ENCODE measurements at places on chromosomes 7 and 10.

DNA sequence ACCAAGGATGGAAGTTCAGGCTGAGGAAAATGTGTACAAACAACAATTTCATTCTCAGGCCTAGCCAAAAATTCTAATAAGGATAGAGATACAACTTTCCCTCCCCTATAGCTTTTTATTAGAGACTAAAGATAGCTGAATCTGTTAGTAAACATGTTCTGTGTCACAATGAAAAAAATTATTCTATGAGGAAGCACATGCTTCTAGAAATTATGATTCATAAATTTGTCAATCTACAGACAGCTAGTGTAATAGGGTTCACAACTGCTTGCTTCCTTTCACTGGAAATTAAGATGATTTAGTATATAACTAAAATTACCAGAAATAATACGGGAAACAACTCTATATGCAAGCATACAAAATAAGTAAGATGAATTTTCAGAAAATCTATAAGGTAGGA lies 56.6 kb downstream of the CCDC3 start:
- H3K27ac ChIP-seq: no peak overlapping the region
- H3K4me3 ChIP-seq: no peak overlapping the region
- H3K4me1 ChIP-seq: no peaks in the 10 kb centered on the region
- no peaks in the 10 kb centered on the region for H3K36me3 ChIP-seq
- peaks cover 41% of the 10 kb centered on the region for H3K27me3 ChIP-seq

- H3K27me3 ChIP-seq: peaks cover 58% of the 10 kb centered on the region
- peaks cover 3% of the 10 kb centered on the region for H3K36me3 ChIP-seq
- H3K27ac ChIP-seq: no peak overlapping the region
- peaks cover 8% of the 10 kb centered on the region for H3K4me1 ChIP-seq
- no peak overlapping the region for H3K4me3 ChIP-seq
Observed at GRCh38 chr7:4144172-4144701, 537.9 kb upstream of the FOXK1 start.

GRCh38 chr10:101670635-101671034 lies 24.3 kb downstream of the FBXW4 start:
- peaks cover 74% of the 10 kb centered on the region for H3K36me3 ChIP-seq
- no peak for DNase-seq
- peaks cover 11% of the 10 kb centered on the region for H3K4me1 ChIP-seq
- no peak overlapping the region for H3K4me3 ChIP-seq

DNA sequence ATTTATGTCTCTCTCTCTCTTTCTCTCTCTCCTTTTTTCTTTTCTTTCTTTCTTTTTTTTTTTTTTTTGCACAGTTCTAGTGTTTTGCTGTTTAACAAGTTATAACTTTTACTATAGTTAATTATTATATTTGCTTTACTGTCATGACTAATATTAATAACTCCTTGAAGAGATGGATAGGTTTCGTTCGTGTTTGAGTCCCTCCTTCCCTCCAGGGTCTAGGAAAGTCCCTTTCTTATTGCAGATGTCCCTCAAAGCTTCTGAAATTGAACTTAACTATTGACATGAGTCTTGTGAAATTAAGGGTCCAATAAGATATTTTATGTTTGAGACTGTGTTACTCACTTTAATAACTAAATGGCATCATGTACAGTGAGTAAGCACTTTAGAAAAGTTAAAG lies 131.4 kb downstream of the PLXDC2 start:
- H3K4me3 ChIP-seq: no peak overlapping the region
- H3K36me3 ChIP-seq: no peaks in the 10 kb centered on the region
- H3K27ac ChIP-seq: no peak overlapping the region
- DNase-seq: no peak
- no peaks in the 10 kb centered on the region for H3K27me3 ChIP-seq

GRCh38 chr7:128108129-128108528 lies 76.9 kb upstream of the LRRC4 start:
- no peak overlapping the region for H3K27ac ChIP-seq
- DNase-seq: no peak
- H3K27me3 ChIP-seq: no peaks in the 10 kb centered on the region

- no peaks in the 10 kb centered on the region for H3K27me3 ChIP-seq
- no peak overlapping the region for H3K27ac ChIP-seq
- no peaks in the 10 kb centered on the region for H3K4me1 ChIP-seq
- no peak for DNase-seq
Observed at GRCh38 chr10:34183016-34183796, 631.9 kb downstream of the PARD3 start.

DNA sequence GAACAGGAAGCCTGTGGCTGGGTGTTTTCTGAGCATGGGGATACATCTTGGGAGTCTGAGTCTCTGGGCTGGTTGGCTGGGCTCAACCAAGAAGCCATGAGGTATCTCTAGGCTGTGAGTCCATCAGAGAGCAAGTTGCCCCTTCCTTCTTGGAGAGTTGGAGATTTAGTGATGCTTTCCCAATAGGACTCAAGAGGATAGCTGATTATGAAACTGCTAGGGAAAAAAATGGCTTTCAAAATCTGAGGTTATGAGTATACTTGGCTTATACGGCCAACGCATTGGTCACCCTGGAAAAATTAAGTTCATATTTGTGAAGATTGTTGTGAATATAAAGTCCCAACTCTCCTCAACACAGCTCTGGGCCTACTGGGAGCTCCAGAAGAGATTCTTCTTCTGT lies 162.7 kb upstream of the KMT2E start:
- H3K36me3 ChIP-seq: no peaks in the 10 kb centered on the region
- no peak overlapping the region for H3K27ac ChIP-seq
- no peak overlapping the region for H3K4me3 ChIP-seq
- H3K4me1 ChIP-seq: no peaks in the 10 kb centered on the region
- H3K27me3 ChIP-seq: no peaks in the 10 kb centered on the region

GRCh38 chr10:97019213-97019844 lies 166.4 kb downstream of the SLIT1 start:
- H3K4me1 ChIP-seq: peaks cover 8% of the 10 kb centered on the region
- H3K36me3 ChIP-seq: no peaks in the 10 kb centered on the region
- H3K27me3 ChIP-seq: no peaks in the 10 kb centered on the region
- H3K27ac ChIP-seq: no peak overlapping the region
- H3K4me3 ChIP-seq: no peak overlapping the region

DNA sequence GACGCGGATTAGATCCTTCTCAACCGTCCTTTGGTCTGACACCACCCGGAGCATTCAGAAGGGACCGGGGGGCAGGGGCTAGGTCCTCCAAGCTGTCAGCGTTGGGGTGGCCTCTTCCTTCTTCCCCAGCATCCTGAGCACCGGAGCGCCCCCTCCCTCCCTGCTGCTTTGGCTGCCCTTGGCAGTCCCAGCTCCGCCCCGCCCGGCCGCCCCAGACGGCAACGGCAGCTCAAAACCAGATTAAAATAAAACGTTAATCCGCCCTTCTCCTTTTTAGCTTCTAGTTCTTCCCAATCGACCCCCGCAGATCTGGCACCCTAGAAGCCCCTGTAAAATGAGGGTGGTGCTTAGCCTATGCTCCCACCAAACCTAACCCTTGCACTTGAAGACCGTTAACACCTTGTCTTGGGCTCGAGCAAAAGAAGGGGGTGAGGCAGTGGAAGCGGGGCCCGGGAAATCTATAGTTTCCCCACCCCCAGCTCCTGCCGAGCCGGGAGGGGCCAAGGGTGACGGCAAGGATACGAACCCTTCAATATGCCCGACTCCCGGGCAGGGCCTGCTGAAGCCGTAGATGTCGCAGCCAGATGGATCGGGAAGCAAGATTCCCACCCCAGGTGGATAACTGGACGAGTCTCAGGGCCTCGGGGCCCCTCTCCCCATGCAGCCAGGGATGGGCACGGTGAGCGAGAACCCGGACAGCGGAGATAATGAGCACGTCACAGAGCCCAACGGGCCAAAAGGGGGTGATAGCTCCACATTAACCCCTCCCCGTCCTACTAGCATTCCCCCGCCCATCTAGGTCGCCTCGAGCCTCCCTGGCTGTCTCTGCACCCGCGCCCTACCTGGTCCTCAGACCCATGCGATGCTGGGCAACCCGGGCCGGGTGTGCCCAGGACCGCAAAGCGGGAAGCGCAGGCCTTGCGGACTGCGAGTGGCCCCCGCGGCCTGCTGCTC lies 169.7 kb downstream of the NRF1 start:
- H3K36me3 ChIP-seq: peaks cover 5% of the 10 kb centered on the region
- DNase-seq: no peak
- peak overlapping the region; percentile 88 for H3K4me3 ChIP-seq
- no peak overlapping the region for H3K27ac ChIP-seq
- H3K27me3 ChIP-seq: peaks cover 74% of the 10 kb centered on the region
- H3K4me1 ChIP-seq: peaks cover 38% of the 10 kb centered on the region

DNA sequence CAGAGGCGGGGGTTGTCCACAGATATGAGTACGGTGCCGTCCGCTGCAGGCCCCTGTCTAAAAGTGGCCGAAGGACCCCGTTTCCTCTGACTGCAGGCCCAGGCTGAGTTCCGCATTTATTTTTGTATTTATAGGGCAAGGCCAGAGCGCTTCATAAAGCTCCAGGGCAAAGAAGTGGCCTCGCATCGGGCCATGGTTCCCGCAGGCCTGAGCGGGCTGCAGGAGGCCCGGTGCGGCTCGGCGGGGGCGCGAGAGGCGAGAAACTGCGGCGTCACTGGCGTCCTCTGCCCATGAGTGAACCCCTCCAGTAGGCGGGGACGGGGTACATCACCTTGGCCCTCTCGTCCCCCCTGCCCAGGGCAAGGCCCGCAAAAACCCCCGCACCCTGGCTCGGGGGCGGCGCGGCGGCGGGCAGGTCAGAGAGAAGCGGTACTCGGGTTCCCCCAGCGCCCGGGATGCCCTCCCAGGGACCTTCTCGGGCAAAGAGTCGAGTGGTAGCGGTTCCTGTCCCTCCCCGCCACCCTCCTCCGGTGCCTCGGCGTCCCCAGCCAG lies 355.7 kb downstream of the DNAJB6 start:
- peaks cover 28% of the 10 kb centered on the region for H3K27me3 ChIP-seq
- H3K4me3 ChIP-seq: no peak overlapping the region
- H3K27ac ChIP-seq: no peak overlapping the region
- no peaks in the 10 kb centered on the region for H3K36me3 ChIP-seq
- DNase-seq: no peak

DNA sequence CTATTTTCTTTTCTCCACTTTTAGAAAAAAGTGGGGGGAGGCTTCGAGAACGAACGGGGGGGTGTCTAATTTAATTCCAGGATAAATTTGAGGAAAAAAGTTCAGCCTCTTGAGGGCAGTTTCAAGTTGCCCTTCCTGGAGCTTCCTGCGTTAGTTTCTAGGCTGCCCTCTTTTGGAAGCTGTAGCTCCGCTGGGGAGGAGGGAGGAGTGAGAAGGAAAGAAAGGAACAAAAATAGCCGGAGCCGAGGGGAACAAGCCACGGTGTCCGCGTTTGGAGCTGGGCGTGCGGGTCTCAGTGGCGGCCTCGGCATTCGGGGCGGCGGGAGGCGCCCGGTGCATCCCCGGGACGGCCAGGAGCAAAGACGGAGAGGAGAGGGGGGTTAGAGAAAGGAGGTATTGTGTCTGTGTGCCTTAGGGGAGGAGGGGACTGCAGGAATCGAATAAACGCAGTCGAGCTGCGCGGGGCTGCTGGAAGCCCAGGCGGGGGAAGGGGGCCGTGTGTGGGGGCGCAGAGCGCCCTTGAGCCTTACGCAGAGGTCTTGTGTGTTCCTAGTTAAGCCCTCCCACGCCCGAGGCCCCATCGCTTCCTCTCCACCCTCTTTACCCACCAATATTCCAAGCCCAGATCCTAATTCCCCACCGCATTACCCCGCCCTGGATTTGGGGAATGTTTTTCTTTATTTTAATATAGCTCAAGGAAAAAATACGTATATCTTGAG lies 2.0 kb upstream of the TNRC18 start:
- peaks cover 50% of the 10 kb centered on the region for H3K27me3 ChIP-seq
- peaks cover 39% of the 10 kb centered on the region for H3K36me3 ChIP-seq
- H3K27ac ChIP-seq: peak overlapping the region; percentile 87
- H3K4me3 ChIP-seq: peak overlapping the region; percentile 78
- H3K4me1 ChIP-seq: peaks cover 32% of the 10 kb centered on the region
- DNase-seq: no peak

- DNase-seq: no peak
- peaks cover 2% of the 10 kb centered on the region for H3K36me3 ChIP-seq
- no peak overlapping the region for H3K4me3 ChIP-seq
- H3K27me3 ChIP-seq: peaks cover 61% of the 10 kb centered on the region
Observed at GRCh38 chr10:101565370-101565900, 22.6 kb downstream of the POLL start.

DNA sequence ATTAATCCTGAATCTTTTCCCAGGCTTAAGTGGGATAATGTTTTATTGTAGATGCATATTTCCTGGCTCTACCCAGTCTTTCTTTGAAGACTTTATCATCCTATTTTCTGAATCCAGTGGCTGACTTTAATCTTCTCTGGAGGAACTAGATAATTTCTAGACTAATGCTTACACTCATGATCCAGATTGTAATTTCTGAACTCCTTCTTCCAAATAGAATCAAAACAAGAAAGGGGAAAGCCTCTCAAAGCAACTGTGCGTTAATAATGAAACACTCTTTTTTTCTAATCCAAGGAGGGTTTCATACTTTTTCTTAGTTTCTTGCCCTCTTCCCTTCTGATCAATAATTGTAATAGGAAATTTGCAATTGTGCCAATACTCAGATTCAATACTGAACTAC lies 8.0 kb downstream of the GSTK1 start:
- peaks cover 30% of the 10 kb centered on the region for H3K36me3 ChIP-seq
- no peaks in the 10 kb centered on the region for H3K27me3 ChIP-seq
- DNase-seq: no peak
- H3K4me1 ChIP-seq: peaks cover 3% of the 10 kb centered on the region

DNA sequence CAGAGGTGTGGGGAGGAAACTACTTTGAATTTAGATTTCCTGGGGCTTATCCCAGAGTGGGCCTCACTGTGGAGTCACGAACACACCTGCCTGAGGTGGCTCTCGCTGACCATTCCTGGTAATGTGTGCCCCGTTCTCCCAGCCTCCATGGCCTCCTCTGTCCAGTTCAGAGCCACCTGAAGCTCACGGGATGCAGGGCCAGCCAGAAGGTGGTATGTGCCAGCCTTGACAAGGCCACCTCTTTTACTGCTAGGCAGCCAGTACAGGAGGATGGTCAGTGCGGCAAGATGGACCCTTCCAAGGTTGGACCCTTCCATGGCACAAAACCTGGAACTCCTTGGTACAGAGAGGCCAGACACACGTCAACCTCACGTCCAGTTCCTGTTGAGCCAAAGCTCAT lies 210.3 kb downstream of the DNAJB6 start:
- H3K36me3 ChIP-seq: no peaks in the 10 kb centered on the region
- peaks cover 5% of the 10 kb centered on the region for H3K4me1 ChIP-seq
- H3K27me3 ChIP-seq: no peaks in the 10 kb centered on the region
- no peak overlapping the region for H3K4me3 ChIP-seq
